ENCODE measurements at places on chromosomes 13 and 19. TPM values are rescaled to one million over a fixed set of nuclear protein-coding genes. Genes with fewer than 3 reads are reported as not detected.
A peak's percentile ranks its signal among the peaks of the same experiment; 100 is the strongest.

COL4A1 gene
- total RNA-seq = 13.5 TPM

DNA sequence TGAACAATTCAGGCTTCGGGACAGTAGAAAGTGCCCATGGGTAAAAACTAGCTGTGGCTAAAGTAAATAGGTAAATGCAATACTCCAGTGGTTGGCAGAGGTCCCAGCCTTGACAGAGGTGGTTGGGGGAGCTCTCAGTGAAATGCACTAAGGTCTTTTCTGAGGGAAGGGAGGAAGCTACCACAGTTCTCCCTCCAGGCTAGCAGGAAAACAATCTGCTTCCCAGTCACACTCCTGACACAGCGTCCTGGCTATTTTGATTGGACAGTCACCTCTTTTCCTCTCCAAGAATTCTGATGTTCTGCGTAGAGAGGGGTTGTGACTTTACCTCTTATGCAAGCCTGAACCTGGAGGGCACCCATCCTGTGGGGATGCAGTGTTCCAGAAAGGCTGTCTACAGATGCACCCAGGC is 128.7 kb downstream of the CYSLTR2 start:
- DNase-seq = peak; percentile 67

GRCh38 chr13:90416519-90416918 is 931.0 kb upstream of the MIR17HG start:
- no peak for DNase-seq

DNA sequence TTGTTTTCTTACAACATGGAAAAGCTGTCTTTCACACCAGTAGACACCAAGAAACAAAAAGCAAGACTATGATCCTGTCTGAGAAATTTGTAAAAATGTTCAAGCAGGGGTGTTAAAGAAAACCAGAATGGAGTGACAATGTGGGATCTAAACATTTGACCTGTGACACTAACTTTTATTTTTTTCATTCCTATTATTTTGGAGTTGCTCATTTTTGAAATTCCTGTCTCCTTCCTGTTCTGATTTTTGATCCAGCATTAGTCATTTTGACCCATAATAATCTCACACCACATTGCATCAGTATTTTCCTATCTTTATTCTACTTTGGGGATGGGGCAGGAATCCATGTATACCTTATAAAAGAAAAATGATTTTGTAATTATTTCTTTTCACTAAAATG is 164.2 kb downstream of the DLEU7 start:
- no peak for DNase-seq
